ENCODE measurements at places on chromosomes 16 and 17.

DNA sequence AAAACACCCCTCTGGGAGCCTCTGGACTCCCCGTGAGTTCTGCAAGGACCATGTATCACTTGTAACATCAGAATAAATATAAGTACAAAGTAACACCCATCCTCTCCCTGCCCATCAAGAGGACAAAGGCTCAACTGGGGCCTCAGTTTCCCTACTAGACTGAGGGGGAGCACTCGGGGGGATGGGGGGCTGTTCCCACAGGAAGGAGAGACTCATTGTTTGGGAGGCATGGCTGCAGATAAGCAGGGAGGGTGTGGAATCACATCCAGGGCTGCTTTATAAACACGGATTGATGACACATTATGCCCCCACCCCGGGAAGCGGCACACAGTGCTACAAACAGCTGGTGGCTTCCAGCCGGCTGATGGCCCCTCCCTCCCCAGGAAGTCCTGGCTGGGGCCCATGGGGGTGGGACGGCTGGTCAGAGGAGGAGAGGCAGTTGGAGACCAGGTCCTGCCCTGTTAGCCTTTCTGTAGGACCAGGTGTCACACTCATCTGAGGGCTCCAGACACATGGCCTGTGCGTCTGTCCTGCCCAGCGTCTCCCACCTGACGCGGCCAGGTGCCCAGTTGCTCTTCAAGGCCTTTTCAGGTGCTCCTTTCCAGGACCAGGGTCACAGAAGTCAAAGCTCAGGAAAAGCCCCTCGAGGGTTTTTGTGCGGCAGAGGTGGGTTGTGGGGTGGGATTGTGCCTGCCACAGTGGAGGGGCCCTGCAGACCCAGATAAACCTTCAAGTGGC is 1.3 kb upstream of the MPG start:
- DNase-seq = no peak

- DNase-seq = no peak
Measured at GRCh38 chr17:8384801-8385378, 1.9 kb upstream of the RPL26 start.

DNA sequence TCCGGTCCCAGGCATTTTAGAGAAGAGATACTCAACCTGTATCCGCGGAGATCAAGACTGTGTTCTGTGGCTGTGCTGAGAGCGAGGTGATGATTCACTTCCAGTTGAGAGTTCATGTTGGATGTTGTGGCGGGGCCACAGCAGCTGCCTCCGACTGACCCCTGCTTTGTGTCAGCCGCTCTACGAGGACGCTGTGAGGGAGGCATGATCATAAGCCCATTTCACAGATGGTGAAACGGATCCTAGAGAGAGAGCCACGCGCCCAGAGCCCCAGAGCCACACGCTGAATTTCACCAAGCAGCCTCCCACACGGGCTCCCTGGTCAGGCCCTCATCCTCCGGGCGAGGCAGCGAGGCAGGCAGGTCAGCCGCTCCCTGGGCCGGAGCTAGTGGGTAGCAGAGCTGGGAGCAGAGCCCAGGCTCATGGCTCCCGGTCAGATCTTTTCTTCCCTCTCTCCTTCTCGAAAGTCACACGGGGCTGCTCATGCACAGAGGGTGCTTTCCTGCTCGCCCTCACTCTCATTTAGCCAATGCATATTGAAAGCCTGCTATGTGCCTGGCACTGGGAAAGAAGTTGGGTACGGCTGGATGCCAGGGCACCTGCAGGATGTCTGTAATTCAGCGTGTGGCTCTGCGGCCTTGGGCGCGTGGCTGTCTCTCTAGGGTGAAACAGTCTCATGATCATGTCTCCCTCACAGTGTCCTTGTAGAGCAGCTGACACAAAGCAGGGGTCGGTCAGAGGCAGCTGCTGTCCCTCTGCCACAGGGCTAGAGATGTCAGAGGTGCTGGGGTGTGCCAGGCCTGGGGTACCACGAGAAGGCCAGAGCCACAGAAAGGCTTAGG is 155.6 kb upstream of the CHMP6 start:
- no peak for DNase-seq

GRCh38 chr16:57469046-57469445 is 6.6 kb downstream of the POLR2C start:
- DNase-seq = no peak

GRCh38 chr16:66933776-66934137 is 445 bp downstream of the CIAO2B start:
- no peak for DNase-seq

GRCh38 chr16:78199325-78200022 is 100.0 kb downstream of the WWOX start:
- DNase-seq = no peak

GRCh38 chr17:77297693-77298666 is 157.2 kb downstream of the SEC14L1 start:
- no peak for DNase-seq

- DNase-seq = no peak
Measured at GRCh38 chr16:73711406-73712080, 585.1 kb upstream of the PSMD7 start.

- DNase-seq = no peak
Measured at GRCh38 chr17:80034791-80035686, 633 bp downstream of the TBC1D16 start.

DNA sequence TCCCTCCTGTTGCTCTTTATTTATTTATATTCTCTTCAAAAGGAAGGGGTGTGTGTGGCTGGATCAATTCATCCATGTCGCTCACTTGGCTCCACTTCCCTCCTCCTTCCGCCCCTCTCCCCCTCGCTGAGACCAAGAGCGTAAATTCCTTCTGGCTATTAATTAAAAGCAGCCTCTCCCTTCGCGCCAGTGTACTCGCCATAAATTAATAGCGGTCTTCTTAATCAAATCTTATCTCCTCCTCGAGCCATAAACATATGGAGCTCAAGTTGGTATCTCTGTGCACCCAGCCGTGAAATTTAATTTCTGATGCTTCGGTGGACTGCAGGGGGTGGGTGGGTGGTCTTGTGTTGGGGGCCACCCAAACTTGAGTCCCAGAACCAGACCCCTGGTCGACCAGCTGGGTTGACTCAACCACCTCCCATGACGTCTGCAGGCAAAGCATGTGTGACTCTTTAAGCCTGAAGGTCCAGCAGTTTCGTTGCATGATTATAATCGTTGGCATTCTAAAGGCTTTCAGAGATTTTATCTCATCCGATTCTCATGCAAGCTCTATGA is 57.9 kb downstream of the SDK2 start:
- DNase-seq = no peak

GRCh38 chr17:41773731-41774193 is 12.7 kb downstream of the JUP start:
- DNase-seq = no peak

DNA sequence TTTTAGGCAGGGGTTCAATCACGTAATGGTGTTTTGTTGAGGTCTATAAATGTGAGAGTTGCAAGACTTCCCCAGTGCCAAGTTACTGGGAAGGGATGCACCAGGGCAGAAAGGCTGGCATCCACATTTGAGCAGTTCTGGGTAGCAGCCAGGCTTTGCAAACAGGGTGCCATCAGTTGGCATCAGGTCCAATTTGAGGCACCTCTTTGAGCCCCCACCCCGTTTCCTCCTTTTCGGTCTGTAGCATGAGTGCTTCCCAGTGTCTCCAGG is 142.6 kb upstream of the CACNG5 start:
- DNase-seq = no peak

DNA sequence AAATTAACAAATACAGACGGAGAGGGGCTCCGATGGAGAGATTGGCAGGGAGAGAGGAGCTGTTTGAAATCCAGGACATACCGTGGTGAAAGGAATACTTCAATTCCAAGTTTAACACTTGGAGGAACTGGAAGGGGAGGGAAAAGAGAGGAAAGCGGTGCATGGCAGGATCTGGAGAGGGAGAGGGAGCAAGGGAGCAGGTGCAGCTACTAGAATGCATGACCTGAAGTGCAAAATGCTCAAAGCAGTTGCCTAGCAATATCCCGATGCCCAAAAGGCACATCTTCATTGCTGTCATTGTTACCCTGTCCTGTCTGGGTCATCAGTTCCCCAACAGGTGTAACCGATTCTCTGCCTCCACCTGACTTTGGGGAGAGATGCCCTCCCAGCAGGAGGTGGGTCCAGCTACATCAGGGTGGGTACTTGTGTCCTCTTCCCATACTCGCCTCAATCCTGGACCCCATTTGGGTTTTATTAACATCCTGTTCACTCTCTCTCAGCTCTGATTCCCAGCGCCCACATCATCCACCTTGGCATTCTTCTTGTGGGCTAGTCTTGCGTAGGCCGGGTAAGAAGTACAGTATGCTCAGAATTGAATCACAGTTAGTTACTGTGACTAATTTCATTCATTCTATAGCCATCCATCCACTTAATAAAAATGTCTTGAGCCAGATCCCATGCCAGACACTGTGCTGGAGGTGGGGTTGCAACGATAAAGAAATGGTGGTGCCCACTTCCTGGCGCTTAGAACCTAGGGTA is 37.4 kb upstream of the EMP2 start:
- no peak for DNase-seq

GRCh38 chr16:70691223-70692129 is 5.6 kb upstream of the MTSS2 start:
- no peak for DNase-seq

- DNase-seq = peak; percentile 62
Measured at GRCh38 chr17:29219378-29220047, 27.1 kb upstream of the CRYBA1 start.

DNA sequence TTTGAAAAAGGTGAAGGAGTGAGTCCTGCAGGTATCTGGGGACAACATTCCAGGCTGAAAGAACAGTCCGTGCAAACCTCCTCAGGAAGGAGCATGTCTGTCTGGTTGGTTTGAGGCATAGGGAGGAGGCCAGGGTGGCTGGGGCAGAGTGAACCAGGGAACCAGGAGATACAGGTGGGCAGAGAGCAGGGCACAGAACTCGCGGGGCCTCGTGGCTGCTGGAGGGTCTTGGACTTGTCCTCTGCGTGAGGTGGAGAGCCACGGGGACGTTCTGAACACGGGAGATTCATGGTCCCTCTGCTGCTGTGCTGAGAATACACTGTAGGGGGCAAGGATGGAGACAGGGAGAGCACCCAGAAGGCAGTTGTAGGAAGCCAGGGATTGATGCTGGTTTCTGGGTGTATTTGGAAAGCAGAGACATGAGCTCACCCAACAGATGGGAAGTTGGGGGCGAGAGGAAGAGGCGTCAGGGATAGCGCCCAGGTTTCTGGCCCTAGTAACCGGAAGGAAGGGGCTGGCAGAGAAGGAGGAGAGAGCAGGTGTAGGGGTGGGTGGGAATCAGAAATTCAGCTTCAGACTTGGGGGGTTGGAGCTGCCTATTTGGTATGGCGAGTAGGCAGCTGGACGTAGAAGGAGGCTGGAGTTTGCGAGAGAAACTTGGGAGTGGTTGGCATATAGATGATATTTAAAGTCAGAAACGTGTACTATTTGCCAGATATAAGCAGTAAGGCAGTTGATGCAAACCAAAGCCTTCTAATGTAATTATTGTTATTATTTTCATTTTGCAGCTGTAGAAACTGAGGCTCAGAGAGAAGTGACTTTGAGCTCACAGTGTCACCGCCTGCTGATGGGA is at the start of gene CCL17:
Gene CCL17, plus strand, starts transcription at position 803 of the 853 bp plus-strand sequence. CDS start 9,166 bp downstream, outside the sequence.
- DNase-seq = no peak

- DNase-seq = no peak
Measured at GRCh38 chr17:67280279-67280678, 35.3 kb upstream of the HELZ start.

DNA sequence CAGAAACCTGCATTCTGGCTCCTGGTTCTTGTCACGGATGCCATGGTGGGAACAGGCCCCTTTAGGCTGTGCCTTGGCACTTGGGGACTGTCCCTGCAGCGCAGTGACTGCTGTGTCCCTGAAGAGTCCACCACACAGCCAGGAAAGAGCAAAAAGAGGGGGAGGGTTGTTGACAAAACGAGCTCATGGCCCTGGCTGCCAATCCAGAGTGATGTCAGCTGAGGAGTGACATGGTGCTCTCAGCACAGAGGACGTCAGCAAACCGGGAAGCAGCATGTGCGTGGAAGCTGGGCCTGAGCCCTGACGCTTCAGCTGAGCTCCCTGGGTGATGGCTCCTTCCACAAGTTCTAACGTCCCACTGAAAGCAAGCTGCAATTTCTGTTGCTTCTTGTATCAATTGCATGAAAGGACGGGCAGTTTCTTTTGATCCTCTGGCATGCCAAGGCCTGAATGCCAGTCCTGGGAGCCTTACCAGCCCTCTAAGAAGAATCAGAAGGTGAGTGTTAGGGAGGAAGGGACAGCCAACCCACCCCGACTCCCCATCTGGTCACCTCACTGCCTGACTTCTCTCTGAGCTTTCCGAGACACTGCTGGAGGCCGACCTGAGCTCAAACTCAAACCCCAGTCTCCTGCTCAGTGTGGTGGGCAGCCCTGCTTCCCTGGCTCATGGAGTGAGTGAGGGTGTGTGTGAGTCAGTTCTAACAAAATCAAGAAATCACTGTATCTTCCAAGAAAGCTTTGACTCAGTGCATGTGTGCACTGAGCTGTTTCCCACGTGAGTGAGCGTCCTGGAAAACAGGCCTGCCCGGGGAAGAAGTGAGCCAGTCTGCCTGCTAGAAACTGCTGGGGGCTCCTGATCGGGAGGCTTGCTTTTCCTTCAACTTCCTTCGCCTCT is 14.7 kb upstream of the WNT3 start:
- DNase-seq = no peak

DNA sequence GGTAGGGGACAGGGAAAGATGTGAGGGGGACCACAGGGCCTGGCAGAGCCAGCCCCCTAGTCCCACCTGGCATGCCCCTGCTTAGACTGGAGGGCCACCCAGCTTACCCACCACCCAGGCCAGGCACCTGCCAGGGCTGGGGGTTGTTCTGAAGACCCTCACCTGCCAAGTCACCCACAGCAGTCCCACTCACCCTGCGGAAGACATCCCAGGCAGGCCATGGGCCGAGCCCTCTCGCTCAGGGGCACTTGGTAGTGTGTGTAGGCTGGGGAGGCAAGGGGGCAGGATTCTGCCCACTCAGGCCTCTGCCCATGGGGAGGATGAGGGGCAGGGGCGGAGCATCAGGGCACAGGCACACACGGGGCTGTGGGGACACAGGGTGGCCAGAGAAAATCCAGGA is 4.0 kb downstream of the PLCD3 start:
- DNase-seq = no peak

DNA sequence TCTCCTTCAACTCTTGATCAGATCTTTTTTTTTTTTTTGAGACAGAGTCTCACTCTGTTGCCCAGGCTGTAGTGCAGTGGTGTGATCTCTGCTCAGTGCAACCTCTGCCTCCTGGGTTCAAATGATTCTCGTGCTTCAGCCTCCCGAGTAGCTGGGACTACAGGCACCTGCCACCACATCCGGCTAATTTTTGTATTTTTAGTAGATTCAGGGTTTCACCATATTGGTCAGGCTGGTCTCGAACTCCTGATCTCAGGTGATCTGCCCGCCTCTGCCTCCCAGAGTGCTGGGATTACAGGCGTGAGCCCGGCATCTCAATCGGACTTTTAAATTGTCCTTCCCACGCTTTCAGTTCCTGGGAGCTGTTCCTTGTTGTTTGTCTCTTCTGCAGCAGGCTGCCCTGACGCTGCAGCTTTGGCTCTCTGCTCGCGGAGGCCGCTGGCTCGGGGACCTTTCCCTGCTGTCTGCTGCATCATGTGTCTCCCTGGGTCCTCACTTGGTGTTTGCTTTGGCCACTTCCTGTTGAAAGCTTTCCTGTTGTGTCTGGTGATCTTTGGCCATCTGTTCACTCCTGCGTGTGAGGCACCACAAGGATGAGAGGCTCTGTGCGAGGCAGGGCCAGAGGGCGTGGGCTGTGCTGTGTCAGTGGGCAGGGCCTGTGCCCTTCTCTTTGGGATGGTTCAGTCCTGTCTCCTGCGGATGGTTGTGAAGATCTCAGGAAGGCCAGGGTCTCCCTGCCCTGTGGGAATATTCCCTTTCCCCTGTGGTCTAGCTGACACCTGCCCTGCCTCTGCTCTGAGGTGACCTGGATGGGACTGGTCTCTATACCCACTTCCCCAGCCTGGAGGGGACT is 18.4 kb upstream of the CAPN15 start:
- DNase-seq = no peak
